NCI-H1105 (cell line): ENCODE measurements at places on chromosomes 2 and 18.

DNA sequence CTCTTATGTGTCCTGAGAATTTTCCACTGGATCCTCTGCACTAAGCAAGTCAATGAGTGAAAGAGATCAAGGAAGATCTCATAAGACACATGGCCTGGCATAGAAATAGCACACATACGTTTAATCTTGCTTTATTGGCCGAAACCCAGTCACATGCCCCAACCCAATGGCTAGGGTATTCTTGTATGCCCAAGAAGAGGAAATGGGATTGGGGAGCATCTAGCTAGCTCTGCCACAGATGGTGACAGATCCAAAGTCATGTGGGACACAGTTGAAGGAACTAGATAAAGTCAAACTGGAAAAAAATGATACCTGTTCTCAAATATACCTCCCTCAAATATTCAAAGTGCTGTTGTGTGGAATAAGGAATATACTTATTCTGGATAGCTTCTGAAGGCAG is 74.7 kb downstream of the CD28 start:
- DNase-seq = no peak

DNA sequence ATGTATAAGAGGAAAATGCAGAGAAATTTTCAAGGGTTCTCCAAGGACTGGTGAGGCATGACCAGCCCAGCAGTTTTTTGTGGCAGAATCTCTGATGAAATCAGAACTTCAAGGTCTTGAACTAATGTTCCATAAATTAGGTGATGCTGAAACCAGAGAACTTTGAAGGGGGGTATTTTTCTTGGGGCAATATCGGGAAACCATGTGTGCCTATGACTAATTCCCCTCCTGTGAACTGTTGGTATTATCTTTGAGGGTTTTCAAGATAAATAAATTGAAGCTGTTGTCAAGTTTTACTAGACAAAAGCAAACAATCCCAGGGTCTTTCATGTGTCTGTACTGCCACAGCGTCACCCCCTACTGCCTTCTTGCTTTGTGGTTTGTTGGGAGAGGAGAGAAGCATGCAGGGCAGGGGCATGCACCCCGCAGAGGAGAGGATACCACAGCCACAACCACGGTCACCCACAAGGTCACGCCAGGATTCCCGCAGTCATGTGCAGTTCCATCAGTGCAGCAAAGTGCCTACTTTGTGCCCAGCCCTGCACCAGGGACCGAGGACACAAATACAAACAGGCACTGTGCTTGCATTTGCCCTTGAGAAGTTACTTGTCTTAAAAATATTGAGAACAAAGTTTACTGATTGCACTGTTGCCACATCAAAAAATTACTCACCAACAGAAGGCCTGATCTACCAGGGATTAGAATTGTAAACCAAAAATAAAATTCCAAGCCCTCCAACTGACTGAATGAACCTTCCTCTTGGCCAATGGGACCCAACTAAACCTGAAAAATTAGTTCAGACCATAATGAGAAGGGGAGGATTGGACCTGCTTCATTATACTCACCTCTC is 413.3 kb upstream of the TRIB2 start:
- no peak for DNase-seq

GRCh38 chr2:233822781-233823730 is 31.3 kb downstream of the HJURP start:
- DNase-seq = no peak

DNA sequence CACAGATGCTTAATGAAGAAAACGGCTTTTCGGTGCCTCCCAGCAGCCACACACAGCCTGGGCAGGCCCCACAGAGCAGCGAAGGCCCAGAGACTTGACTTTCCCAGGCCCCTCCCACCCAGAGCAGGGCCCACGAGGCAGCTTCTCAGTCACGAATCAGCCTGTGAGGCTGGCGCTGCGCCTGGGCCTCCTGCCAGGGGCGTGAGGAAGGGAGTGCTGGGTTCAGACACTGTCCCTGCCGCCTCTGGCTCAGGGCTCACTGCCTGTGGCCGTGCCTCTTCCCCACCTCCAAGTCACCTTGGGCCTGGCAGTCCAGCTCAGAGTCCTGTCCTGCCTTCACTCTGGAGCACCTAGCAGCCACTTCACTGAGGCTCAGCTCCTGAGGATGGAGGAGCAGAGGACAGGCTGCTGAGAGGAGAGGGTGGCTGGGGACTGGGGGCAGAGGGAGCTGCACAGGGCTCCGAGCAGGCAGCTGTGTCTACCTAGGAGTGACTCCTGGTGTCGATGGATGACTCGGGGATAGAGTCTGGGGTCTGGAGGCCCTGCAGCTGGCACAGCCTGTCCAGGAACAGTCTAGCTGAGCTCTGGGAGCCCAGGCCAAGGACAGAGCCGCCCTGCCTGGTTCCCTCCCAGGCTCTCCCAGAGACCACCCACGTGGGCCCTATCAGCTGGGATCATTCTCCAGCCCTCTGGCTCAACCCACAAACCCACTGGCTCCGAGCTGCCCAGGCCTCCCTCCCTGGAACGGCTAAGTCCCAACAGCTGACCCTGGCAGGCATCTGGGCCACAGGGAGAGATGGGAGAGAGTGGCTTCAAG is 36.4 kb upstream of the FOSL2 start:
- DNase-seq = peak; percentile 58

DNA sequence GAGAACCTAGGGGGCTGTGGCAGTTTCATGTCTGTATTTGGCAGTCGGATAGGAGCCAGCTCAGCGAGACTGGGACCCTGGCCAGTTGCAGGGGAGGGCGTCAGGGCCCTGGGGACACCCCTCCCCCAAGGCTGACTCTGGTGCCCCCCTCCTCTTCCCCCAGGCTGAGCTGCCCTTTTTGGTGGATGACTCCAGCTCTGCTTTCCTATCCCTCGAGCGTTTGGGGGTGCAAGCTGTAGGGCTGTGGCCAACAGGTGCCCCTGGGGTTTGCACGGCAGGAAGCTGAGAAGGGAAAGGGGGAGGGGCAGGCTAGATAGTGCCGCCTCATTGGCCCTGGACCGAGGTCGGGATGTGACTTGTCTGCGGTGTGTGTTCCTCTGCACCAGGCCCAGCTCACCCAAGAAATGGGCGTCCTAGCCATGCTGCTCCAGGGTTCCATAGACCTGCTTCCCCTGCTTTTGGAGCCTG is 26.4 kb downstream of the SPEG start:
- DNase-seq = no peak

DNA sequence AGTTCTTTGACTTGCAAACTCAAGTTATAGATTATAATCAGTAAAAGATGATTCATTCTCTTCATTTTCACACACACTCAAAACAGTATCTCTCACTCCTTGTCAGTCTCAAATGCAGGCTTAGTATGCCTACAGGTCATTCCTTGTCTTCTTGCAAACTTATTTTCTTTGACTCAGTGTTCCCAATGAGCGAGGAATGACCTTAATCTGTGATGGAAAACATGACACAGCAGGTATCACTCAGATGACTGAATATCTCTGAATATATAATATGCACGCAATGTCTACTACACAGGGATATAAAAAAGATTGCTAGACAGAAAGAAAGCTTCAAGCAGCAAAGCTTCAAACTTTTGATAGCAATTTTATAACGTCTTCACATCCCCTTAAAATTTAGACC is 127.8 kb upstream of the RGPD4 start:
- DNase-seq = no peak

GRCh38 chr2:15811367-15811766 is 129.0 kb upstream of the MYCN start:
- DNase-seq = no peak

DNA sequence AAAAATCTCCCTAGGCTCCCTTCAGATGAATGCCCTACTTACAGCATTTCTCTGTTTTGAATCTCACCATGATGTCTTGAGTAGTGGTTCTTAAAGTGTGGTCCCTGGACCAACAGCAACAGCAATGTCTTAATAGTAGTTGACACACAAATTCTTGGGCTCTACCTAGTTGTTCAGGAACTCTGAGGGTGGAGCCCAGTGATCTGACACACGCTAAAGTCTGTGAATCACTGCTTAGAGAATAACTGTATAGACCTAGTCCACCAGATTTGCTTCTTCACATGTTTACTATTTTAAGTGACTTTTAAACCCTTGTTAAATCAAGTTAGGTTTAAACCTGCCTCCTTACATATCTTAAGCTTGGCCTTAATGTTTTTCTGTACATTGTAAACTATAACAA is 47.6 kb upstream of the ARHGAP15 start:
- DNase-seq = no peak

GRCh38 chr2:44955593-44956392 is 14.3 kb downstream of the SIX3 start:
- peak; percentile 60 for DNase-seq

GRCh38 chr2:109386004-109386695 is 227.6 kb downstream of the SEPTIN10 start:
- DNase-seq = no peak

- DNase-seq = no peak
These were observed 14.7 kb downstream of the CAPN10 start for GRCh38 chr2:240601061-240601830.

GRCh38 chr18:28468901-28469300 is 292.0 kb upstream of the CDH2 start:
- DNase-seq = no peak

GRCh38 chr2:233807966-233808935 is 30.1 kb downstream of the MROH2A start:
- no peak for DNase-seq

GRCh38 chr2:199261239-199261638 is 196.5 kb downstream of the SATB2 start:
- peak; percentile 63 for DNase-seq

DNA sequence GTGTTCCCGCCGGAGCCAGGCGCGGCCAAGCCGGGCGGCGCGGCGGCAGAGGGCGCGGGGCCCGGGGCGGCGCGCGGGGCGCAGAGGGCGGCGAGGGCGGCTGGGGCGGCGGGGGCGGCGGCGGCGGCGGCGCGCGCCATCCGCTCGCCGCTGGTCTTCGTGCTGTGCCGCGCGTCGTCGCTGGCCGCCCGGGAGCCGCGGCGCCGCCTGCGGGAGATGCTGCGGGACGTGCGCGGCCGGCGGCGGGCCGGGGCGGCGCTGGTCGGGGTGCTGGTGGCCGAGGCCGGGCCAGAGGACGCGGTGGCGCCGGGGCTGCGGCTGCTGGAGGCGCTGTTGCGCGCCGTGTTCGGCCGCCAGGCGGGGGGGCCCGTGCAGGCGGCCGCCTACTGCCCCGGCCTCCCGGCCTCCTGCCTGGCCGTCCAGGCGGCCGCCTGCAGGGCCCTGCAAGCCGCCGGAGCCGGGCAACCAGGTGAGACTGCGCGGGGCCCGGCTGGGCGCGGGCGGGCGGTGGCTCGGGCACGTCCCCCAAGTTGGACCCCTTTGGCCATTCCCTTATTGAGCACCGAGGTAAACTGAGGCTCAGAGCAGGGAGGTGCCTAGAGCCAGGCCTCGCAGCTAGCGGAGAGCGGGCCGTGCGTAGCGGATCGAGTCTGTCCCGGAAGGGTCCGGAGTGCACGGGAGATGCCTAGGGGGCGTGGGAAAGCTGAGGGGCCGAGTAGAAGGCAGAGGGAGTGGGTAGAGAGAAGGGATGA is 584 bp downstream of the C2orf72 start:
- DNase-seq = no peak

DNA sequence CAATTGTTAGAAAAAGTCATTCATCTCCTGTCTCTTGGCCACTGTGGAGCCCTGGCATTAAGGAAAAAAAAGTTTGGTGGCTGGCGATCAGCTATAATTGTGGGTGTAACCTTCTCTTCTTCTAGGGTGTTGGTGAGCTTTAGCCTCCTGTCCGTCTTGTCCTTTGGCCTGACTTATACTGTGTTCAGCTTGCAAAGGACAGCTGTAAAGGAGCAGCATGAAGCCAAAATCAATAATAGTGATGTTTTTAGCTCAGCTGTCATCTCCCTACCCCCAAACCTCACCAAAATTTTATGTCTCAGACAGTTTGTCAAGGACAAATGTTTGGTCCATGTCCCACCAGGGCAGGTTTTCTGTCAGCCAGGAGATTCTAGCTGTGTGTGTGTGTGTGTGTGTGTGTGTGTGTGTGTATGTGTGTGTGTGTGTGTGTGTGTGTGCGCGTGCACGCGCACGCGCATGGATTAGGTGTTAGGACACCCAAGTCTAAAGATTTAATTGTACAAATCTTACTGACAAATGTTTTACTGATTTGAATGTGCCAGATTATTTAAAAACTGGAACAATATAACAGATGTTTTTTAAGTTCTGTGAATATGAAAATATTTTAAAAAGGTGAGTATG is 109.2 kb downstream of the PTPRM start:
- no peak for DNase-seq

DNA sequence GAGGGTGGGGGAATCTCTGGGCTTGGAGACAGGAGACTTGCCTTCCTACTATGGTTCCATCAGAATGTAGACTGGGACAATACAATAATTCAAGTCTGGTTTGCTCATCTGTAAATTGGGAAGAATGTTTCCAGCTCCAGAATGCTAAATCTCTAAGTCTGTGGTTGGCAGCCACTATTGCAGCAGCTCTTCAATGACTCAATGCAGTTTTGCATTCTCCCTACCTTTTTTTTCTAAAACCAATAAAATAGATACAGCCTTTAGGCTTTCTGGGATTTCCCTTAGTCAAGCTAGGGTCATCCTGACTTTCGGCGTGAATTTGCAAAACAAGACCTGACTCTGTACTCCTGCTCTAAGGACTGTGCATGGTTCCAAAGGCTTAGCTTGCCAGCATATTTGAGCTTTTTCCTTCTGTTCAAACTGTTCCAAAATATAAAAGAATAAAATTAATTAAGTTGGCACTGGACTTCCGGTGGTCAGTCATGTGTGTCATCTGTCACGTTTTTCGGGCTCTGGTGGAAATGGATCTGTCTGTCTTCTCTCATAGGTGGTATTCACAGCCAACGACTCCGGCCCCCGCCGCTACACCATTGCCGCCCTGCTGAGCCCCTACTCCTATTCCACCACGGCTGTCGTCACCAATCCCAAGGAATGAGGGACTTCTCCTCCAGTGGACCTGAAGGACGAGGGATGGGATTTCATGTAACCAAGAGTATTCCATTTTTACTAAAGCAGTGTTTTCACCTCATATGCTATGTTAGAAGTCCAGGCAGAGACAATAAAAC is 6.5 kb downstream of the TTR start:
- no peak for DNase-seq

DNA sequence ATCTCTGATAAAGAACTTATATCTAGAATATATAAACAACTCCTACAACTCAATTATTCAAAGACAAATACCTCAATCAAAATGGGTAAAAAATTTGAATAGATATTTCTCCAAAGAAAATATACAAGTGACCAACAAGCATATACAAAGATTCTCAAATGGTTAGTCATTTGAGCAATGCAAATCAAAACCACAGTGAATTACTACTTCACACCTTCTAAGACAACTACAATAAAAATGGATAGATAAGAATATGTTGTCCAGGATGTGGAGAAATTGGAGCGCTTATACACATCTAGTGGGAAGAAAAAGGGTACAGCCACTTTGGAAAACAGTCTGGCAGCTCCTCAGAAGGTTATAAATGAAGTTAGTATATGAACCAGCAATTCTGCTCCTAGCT is 332.9 kb downstream of the TGIF1 start:
- no peak for DNase-seq
